ENCODE measurements at places on chromosomes 12 and 14.
A peak's percentile ranks its signal among the peaks of the same experiment; 100 is the strongest.

DNA sequence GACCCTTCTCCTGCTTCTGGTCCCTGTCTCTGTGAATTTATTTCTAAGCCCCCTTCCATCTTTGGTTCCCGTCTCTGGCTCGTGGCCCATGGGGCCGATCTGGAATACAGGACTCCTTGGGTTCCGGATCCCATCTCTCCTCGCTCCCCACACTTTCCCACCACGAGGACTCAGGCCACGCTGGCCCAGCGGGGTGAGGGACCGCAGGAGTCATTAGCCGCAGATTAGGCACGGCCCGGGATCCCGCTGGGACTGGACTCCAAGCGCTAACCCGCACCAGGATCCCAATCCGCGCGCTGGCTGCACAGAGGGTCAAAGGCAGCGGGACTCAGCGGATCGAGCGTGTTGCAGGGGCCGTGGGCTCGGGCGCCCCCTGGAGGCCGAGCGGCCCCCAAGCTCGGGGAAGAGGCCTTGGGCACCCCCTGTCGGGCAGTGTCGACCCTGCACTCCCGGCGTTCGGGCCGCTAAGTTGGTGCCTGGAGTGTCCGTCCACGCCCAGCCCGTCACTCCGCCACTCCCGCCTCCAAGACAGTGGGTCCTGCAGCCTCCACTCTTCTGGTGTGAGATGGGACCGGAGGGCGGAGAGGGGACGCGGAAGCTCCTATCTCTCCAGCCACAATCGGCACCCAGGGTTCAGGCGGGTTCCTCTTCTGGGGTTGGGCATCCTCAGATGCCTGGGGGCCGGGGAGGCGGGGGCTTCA lies 9.5 kb downstream of the SHMT2 start:
- peak; percentile 27 for DNase-seq

DNA sequence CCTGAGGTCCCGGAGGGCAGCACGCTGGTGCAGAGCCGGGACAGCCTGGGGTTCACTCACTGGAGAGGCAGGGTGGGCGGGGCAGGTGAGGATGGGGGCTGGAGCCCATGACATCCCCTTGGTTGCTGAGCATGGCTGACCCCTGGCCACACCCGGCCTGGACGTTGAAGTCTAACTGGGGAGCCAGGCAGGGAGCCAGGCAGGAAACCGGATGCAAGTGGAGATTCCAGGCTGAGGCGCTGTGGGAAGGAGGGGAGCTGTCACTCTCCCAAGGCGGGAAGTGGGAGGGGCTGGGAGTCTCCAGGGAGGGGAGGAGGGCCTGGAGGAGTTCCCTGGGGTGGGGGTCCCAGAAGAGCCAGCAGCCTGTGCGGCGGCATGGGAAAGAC lies 7.7 kb upstream of the INF2 start:
- DNase-seq = no peak

DNA sequence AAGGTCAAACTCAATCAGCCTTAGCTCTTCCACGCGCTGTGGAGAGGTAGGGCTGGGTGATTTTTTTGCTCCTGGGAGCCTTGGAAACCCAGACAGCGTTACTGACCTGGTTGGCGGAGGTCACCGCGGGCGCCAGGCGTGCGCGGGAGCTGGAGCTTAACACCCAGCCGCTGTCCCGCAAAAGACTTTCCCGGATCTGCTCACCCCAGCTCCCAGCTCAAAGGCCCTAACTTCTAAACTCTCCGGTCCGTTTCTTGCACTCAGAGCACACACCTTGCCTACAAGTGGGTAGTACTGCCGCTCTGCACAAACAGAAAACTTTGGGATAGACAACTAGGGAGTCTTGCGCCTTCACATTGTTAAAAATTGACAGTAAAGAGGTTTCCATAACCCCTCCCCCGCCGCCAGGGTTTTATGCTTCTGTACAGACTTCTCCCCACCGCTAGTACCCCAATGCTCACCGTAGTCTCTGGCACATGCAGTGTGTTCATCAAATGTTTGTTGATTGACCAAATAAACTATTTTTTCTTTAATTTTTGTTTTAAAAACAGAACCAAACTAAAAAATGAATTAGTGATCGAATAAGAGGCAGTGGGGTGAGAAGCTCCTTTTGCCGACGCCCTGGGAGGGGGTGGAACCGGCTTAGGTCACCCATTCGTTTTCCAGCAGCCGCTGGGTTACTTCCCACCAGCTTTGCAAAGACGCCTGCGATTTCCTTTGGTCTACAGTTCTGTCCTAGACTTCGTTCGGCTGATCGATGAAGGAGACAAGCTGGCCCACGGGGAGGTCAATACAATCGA lies 12.7 kb upstream of the TBX3 start:
- DNase-seq = no peak

DNA sequence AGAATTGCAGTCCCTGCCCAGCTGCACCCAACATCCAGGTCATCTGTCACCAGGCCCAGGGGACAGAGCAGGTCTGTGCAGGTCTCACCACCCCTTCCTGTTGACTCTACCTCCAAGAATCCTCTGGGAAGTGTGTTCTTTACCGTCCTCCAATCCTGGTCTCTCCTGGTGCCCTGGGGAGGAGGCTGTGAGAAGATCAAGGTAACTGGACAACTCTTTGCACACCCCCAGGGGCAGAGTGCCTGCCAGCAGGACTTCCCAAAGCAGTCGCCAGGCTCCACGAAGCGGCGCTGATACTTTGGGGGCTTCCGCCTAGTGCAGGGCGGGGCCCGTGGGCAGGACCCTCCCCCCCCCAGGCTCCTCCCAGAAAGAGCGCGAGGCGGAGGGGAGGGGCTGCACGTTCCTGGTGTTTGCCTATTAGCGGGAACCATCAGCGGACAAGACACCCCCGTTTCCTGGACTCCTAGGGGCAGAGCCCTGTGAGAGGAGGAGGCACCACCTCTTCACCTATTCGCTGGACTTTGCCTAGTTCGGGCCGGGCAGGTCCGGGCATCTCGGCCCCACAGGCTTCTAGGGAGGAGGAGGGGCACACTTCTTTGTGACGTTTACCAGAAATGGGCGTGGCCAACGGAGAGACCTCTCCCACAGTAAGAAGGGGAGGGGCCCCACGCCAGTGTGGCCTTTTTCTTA lies 918.0 kb downstream of the AACS start:
- DNase-seq = no peak

DNA sequence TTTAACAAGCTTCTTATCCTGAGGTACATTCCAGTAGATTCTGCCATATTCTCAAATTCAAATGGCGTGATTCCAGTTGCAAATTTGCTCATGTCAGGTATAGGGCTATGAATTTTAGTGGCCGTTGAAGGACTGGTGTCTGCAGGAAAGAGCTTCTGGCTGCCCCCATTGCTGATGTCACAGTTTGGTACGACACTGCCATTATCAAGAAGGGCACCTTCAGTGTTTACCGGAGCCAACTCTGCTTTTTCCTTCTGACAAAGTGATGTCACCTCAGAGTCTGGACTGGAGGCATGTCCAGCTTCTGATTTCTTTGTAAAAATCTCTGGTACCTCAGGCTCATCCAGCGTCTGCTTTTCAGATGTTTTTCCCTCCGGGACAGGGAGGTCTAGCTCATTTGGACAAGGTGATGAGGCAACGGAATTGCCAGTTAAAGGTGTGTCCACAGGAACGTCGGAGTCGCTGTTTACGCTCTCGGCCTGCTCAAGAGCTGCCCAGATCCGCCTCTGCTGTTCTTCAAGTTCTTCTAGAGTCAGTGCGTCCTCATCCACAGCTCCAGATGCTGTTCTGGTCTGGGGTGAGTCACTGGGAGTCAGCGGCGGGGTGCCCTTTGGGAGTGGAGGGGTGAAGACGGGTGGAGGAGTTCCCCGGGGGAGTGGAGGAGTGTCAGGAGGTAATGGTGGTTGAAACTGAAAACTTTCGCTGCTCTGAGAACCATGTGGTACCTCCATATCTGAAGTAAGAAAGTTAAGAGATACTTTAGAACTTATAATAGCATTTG lies 27.0 kb downstream of the ZCCHC8 start:
- no peak for DNase-seq

GRCh38 chr12:39292125-39292630 lies 150.7 kb downstream of the KIF21A start:
- DNase-seq = no peak

GRCh38 chr14:90137807-90138206 lies 76.0 kb downstream of the KCNK13 start:
- DNase-seq = no peak

- no peak for DNase-seq
Observed at GRCh38 chr14:104821971-104822608, 21.2 kb downstream of the ZBTB42 start.

DNA sequence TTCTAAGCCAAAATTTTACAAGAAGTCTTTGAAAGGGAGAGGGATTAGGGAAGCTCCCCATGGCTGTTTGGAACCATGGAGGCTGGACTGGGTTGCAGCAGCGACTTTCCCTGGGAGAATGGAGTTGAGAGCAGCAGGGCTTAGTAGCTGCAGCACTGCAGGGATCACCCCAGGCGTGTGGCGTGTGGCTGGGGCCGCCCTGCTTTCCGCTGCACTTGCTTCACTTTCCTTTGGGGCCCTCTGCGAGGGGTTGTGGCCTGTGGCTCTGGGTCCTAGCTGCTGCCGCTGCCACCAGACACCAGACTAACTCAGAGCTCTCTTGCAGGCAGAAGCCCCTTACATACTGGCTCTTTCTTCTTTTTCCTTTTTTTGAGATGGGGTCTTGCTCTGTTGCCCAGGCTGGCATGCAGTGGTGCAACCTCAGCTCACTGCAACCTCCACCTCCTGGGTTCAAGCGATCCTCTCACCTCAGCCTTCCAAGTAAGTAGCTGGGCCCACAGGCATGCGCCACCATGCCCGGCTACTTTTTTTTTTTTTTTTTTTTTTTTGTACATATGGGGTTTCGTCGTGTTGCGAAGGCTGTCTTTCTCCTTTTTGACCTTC lies 25.4 kb downstream of the CCDC62 start:
- no peak for DNase-seq

DNA sequence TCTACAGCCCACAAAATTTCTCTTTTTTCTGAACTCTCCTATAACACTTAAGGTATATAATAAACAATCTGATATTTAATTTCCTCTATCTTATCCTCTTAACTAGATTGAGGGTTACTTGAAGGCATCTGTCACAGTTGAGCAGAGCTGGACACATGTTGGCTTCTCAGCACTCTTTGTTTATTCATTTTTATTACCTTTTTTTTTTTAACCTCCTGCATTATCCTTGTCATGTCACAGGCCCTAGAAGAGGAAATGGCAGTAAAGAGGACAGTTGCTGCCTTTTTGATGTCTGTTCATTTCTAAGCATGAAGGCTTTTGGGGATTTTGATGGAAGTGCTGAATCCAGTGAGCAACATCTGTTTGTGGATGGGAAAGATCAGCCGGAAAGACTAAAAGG lies 32.5 kb upstream of the EVL start:
- no peak for DNase-seq

- no peak for DNase-seq
Observed at GRCh38 chr14:79281244-79282152, 929.8 kb downstream of the DIO2 start.

DNA sequence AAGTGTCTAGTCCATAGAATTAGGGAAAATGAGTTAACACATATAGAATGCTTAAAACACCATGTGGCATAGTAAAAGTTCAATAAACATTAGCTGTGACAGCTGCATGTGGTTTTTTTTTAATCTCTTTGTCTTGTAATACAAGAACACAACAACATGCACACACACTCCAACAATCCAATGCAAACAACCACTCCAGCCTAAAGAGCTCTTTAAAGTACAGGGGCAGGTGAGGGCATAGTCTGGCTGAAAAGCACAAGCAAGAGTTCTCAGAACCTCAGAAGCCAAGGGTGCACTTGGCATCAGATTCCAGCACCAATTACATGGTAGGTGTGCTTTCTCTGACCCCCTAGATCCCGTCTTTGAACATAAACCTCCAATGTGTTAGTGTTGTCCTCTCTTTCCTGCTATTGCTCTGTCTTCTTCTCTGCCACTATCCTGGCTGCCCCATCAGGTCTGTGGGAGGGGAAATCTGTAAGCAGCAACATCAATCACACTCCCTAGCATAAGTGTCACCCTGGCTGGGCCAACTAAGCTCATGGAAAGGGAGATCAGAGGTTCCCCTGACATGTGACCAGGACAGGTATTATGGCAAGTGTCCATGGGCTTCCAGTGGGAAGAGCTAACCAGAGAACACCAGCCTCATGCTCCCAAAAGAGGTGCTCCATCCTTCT lies 91.0 kb downstream of the SLC8A3 start:
- DNase-seq = no peak

GRCh38 chr12:97456571-97457188 lies 5.9 kb upstream of the RMST start:
- DNase-seq = no peak

DNA sequence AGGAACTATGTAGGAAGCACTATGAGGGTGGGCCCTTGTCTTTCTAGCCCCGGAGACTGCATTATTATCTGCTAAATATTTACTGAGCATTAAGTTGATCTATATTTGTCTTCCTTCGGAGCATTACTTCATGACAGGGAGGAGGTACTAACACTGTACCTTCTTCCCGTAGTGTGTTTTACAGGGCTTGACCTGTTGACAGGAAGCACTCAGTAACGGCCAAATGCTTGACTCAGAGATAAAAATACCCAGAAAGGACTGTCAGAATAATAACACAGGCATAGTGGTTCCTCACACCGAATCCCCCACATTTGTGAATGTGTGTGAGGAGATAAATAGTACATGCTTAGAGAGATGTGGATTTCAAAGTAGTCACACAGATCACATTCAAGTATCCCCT lies 466.6 kb downstream of the EGLN3 start:
- no peak for DNase-seq

GRCh38 chr14:98888927-98889835 lies 382.8 kb downstream of the BCL11B start:
- no peak for DNase-seq

- no peak for DNase-seq
Observed at GRCh38 chr14:89707086-89707485, 247.4 kb downstream of the EFCAB11 start.

GRCh38 chr12:71896205-71896882 lies 42.3 kb upstream of the TPH2 start:
- DNase-seq = no peak

DNA sequence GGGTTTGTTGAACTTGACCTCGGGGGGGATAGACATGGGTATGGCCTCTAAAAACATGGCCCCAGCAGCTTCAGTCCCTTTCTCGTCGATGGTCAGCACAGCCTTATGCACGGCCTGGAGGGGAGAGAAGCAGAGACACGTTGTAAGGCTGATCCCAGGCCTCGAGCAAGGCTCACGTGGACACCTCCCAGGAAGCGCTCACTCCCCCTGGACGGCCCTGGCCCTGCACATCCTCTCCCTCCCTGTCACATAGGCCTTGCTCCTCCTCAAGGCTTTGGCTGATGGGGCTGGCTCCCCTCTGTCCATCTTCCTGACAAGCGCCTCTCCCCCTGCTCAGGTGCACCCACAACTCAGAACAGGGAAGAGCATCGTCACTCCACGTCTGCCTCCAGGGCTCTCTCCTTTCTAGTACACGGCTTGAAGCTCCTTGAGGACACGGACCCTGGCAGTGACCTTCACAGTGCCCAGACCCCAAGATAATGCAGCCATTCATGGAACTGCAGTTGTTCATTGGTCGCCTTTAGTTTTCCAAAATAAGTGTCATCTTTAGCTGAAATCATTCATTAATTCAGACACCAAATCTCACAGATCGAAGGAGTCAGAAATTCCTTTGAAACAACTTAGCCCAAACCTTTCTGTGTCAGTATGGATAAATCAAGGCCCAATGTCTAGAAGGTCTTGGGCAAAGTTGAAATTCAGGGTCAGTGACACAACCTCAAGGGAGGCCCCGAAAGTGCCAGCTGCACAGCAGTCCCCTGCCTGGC lies 9.7 kb downstream of the SERPINA1 start:
- DNase-seq = no peak

- DNase-seq = no peak
Observed at GRCh38 chr12:3770891-3771290, 18.0 kb upstream of the CRACR2A start.

Data from NCI-H2081 treated with DMSO at 0.1 percent for 48 hours (cell line).